ENCODE measurements at places on chromosomes 7 and 10. TPM values are rescaled to one million over a fixed set of nuclear protein-coding genes. Genes with fewer than 3 reads are reported as not detected.

The ACTL6B gene
- total RNA-seq = not detected

The LIPN gene
- not detected for total RNA-seq

The CYP2C18 gene
- total RNA-seq = not detected

The KMT2E gene
- 32.2 TPM for total RNA-seq

The STYXL1 gene
- total RNA-seq = 123 TPM

The CNTNAP2 gene
- not detected for total RNA-seq

The POT1 gene
- total RNA-seq = 14.1 TPM

The FBXL13 gene
- total RNA-seq = 0.18 TPM

The WNT16 gene
- not detected for total RNA-seq

The NRAP gene
- not detected for total RNA-seq

The TCAF2 gene
- total RNA-seq = 2.2 TPM

The SFRP5 gene
- total RNA-seq = not detected

The SYT15 gene
- total RNA-seq = 5.2 TPM

The ATOH7 gene
- not detected for total RNA-seq

The CLDN3 gene
- total RNA-seq = not detected

The STK31 gene
- total RNA-seq = 0.06 TPM

The IFIT1 gene
- total RNA-seq = 1.8 TPM

The NRP1 gene
- 85.9 TPM for total RNA-seq

The IKZF5 gene
- total RNA-seq = 4.4 TPM

The OPN1SW gene
- not detected for total RNA-seq

The NRG3 gene
- total RNA-seq = not detected

The NPM3 gene
- total RNA-seq = 137 TPM

The CPA2 gene
- total RNA-seq = not detected

The CPA4 gene
- 14.7 TPM for total RNA-seq

The NPY4R2 gene
- total RNA-seq = 0.71 TPM

The STEAP1B gene
- total RNA-seq = 1.6 TPM

The ANK3 gene
- total RNA-seq = not detected

The IGF2BP3 gene
- 220 TPM for total RNA-seq

The COMTD1 gene
- 19.7 TPM for total RNA-seq

The MYO3A gene
- not detected for total RNA-seq

The PLOD3 gene
- 71.3 TPM for total RNA-seq

The SCIN gene
- total RNA-seq = 0.37 TPM

The GATA3 gene
- not detected for total RNA-seq

The RINT1 gene
- total RNA-seq = 9.0 TPM

The TUBAL3 gene
- total RNA-seq = not detected

The NDUFA5 gene
- total RNA-seq = 57.9 TPM

The ADAP1 gene
- 3.5 TPM for total RNA-seq

The EPO gene
- total RNA-seq = not detected

The HOXA2 gene
- 2.3 TPM for total RNA-seq

The DLX6 gene
- total RNA-seq = 1.8 TPM

The NME8 gene
- not detected for total RNA-seq

The CASP7 gene
- total RNA-seq = 78.5 TPM

The AP1S1 gene
- 98.4 TPM for total RNA-seq

The PNLIPRP2 gene
- total RNA-seq = not detected

The SYCE1 gene
- not detected for total RNA-seq

The C10orf67 gene
- total RNA-seq = not detected

The SMC3 gene
- total RNA-seq = 69.5 TPM

The SPOCK2 gene
- not detected for total RNA-seq

The ZNF488 gene
- total RNA-seq = 1.2 TPM

The UTF1 gene
- total RNA-seq = not detected

The ACHE gene
- 0.16 TPM for total RNA-seq

The PTF1A gene
- not detected for total RNA-seq

The PILRA gene
- total RNA-seq = 0.18 TPM

The WEE2 gene
- total RNA-seq = not detected

The CLRN3 gene
- not detected for total RNA-seq

The C10orf53 gene
- not detected for total RNA-seq
